Activated CD8-positive, alpha-beta memory T cell treated with anti-CD3 and anti-CD28 coated beads for 48 hours (primary cell): ENCODE measurements at places on chromosomes 13 and 19.

GRCh38 chr19:970695-971094, 13.4 kb upstream of the WDR18 start:
- DNase-seq = no peak

DNA sequence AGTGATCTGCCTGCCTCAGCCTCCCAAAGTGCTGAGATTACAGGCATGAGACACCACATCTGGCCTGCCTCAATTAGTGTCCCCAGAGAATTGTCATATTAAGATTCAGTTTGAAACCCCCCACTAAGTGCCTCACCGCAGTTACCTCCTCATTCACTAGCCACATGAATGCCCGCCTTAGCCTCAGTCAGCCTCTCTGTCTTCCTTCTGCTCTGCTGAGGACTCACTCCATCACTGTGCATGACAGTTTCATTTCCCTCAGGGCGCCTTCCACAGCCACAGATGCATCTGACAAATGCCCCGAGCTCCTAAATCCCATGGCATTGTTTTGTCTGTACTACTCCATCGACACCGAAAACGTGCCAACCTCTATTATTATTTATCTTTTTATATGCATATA, 23.3 kb downstream of the MIPEP start:
- DNase-seq = no peak

DNA sequence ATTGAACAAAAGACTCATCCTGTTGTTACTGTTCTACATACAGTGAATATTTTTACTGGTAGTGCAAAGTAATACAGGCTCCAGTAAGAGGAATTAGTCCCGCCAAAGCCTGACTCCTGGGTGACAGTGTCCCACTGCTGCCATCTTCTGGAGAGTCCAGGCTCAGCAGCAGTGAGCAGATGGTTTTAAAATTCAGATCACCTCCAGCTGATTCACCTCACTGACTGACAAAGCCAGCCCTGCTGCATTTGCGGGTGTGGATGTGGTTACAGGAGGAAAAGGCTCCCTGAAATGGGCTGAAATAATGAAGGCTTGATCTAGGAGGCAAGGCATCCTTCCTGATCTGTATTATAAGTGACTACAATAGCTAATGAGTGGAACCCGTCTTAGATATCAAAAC, 18.3 kb downstream of the PABPC3 start:
- DNase-seq = peak; percentile 12

GRCh38 chr13:48892053-48892687, 83.5 kb upstream of the FNDC3A start:
- DNase-seq = no peak

GRCh38 chr13:81383444-81383843, 1042.5 kb upstream of the SPRY2 start:
- no peak for DNase-seq

DNA sequence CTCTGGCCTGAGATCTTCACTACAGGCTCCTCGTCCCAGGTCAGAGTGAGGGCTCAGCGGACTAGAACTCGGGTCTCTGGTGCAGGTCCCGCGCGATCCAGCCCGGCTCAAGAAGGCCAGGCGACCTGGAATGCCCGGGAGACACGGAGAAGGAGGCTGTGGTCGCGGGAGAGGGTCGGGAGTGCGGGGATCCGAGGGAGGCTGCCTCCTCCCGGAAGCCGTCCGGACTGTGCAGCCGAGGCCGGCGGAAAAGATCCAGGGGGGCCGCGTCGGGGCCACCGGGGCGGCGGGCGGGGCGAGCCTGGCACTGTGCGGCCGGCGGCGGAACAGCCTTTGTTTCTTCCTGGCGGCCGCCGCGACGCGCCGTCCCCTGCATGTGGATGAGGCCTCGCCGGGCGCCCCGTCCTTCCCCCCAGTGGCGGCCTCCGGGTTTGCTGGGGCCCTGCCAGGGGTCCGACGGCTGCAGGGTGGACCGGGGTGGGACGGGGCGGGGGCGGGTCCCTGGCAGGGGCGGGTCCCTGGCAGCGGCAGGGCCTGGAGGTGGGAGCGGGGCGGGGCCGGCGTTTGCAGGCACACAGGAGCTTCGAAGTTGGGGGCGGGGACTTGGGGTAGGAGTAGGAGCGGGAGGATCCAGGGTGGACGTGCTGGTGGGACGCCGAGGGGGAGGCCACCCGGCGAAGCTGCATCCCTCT, 1.0 kb upstream of the SLC7A10 start:
- no peak for DNase-seq

DNA sequence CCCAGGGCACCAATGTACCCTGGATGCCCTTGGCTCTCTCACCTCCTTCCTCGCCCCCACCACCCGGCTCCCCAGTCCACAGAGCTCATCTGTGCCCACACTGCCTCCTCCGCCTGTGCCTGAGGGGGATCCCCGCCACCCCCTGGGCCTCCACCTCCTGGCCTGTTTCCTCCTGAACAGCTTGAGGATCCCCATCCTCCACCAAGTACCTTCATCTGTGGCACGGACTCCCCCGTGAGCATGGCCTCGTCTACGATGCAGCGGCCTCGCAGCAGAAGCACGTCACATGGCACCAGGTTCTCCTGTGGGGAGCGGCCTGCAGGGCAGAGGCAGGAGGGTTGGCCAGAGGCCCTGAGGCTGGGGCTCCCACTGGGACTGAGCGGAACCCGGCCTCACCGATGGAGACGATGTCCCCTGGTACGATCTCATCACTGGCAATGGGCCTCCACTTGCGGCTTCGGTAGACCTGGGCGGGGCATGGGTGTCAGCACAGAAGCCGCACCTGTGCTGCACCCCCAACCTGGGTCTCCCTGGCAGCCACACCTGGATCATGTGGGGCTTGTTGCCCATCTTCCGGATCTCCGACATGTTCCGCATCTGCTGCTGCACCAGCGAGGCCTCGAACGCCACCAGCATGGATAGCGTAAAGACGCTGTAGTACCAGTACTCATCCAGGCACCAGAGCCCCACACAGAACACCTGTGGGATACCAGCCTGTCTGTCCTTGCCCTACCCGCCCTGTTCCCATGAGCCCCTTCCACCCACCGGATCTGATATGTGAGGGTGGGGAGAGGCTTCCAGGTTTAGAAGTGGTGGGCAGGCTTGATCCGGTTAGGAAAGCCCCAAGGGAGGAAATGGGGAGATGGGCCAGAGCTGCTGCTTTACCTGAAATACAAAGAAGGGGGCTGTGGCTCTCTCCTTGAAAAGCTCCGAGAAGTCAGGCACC, 6.8 kb downstream of the ATP13A1 start:
- no peak for DNase-seq

DNA sequence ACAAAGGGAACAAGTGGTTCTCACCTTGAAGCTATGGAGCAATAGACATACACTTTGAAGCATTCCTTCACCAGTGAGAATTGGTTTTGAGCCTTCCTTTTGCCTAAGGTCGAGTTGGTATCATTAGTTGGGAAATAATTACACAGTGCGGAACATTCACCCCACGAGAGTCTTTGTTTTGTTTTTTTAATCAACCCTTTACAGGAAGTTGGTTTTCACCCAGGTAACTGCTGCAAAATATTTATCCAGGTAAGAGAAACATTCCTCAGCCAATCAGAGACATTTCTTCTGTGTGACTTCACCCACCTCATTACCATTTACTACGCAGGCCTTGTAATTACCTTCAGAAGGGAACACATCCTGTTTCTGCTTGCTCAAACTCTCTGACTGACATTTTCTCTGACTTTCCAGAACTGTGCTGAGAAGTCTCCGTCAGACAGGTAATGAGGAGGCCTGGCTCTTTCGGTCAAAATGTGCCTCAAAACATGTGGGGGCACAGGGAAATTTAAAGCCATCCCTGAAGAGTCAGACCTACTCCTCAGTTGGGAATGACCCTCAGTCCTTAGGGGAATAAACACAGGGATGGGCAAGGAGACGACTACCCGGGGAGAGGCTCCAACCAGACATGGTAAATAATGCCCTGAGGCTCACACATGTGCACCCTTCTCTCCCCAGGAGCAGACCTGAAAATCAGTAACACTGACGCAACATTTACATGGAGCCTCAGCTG, 22.7 kb upstream of the SERP2 start:
- no peak for DNase-seq

GRCh38 chr19:29705706-29706105, 9.4 kb downstream of the C19orf12 start:
- DNase-seq = no peak

GRCh38 chr13:37869756-37870488, at the start of gene TRPC4:
TRPC4 (minus strand) TSS chr13:37869772; CDS start chr13:37783333, 86,439 bp downstream.
- no peak for DNase-seq

DNA sequence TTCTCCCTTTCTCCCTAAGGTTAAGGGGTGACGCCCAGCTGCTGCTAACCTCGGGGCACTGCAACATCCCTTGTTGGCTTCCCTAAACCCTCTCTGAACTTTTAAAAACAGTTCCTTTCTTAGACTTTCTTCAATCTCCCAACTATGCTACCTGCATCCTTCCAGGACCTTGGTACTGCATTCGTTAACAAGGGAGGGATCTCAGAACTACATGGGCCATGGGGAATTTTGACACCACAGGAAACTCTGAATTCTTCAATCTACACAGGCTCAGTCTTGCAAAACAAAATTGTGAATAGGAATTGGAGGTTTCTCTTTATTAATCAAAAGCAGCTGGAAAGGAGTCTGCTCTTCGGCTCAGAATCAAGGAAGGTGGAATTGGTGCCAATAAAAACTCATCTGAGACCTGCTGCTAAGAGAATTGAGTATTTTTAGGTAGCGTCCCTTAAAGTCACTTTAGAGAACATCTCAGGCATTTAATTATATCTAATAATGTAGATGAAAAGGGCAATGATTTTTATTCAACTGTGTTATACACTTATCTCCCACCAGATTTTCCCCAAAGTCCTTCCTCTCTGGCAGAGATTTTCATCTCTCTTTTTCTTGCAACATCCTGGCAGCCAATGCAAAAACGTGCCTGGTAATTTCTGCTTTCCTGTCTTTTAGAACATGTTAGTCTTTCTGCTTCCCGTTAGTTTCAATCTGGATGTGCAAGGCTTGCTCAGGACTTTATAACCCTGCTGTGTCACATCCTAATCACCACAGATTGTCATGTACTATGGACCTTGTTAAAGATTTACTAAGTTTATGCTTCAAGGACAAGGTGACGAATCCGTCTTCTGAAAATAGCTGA, 69.1 kb upstream of the SLC15A1 start:
- no peak for DNase-seq

GRCh38 chr19:40216777-40217026, 1.5 kb downstream of the TTC9B start:
- no peak for DNase-seq

GRCh38 chr13:99496184-99497142, 4.8 kb upstream of the TM9SF2 start:
- DNase-seq = peak; percentile 30

DNA sequence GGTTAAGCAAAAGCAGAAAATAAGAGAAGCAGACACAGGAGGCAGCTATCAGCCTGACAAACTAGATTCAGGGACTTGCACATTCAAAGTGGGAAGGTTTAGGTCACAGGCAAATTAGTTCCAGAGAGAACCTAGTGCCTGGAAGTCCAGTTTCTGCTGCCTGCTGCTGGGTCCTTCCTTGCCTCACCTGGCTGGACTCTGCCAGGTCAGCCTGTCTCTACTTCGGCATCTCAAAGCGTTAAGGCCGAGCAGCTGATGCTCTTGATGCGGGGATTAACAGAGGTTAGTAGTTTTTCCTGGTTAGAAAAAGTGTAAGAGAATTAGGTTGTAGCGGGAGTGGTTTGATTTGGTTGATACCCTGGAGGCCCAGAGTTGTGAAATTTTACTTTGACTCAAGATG, 52.0 kb downstream of the KLF5 start:
- DNase-seq = no peak

GRCh38 chr13:36552334-36552733, 120.0 kb downstream of the CCNA1 start:
- no peak for DNase-seq

DNA sequence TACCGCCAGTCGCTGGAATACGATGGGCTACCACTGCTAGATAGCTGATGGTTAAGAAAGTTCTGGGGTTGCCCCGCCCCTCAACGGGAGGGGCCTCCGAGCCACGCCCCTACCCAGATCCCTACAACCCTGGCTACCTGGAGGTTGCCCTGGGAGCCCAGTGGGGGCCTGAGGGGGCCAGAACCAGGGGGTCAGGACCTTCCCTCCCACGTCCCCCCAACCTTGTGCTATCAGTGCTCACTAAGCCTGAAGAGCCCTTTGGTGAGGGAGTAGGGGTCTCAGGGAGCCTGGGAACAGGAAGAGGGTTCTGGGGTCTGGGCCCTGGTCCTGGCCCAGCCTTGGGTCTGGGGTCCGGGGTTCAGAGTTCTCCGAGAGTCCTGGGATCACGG, 8.9 kb downstream of the OCEL1 start:
- DNase-seq = no peak

DNA sequence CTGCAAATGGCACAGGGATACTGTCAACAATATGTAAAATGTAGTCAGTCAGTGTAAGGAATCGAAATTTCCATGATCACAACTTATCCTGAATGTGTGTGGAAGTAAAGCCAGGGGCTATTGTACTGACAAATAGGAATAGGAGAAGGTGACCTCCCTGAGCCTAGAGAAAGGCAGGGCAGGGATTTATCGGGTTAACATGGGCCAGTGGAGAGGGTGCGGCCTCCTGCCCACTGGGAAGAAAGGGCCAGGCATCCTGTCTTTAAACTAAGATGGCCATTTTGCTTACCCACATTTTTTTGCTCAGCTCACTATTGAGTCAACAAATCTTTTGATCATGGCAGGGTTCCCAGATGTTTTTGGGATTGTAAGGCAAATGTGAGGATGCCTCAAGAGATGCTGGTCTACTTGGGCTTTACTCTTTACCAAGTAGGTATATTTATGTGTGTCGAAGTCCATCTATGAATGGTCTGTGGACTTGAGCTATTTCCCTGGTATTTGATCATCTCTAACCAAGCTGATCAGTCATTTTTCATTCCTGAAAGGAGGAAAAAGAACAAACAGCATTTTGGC, 116.6 kb upstream of the RNF113B start:
- no peak for DNase-seq

DNA sequence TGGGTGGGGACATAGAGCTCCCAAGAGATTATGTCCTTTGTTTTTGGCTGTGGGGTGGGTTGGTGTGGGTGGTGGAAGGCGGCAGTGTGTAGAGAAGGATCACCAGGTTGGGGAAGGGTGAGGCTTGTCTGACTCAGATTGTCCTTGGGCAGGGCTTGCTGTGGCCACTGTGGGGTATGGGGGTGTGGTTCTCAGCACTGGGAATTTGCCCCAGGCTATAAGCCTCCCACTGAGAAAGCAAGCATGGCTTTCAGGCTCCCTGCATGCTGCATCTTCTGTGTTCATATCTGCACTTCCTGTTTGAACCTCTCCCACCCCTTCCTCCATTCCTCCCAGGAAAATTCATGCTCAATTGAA, 34.9 kb downstream of the DNAJC15 start:
- DNase-seq = no peak

- DNase-seq = no peak
Observed at GRCh38 chr13:33372251-33372919, 86.8 kb upstream of the STARD13 start.

GRCh38 chr13:32659736-32660135, 73.5 kb downstream of the PDS5B start:
- no peak for DNase-seq

DNA sequence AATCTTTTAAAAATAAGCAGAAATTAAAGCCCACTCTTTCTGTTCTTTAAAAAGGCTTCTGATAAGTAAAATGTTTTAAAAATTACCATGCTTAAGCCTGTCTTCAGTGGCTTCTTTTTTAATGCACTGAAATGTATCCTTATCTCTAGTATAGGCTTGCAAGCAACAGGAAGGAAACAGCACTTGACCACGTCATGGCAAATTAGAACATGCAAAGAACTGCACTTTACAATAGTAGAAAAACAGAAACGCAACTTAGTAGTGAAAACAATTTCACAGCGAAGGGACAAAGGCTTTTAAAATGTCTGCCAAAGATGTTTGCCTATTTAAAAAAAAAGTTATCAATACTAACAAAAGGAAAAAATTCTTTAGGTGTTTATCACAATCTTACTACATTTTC, 36.3 kb downstream of the ELF1 start:
- no peak for DNase-seq
